ENCODE measurements at places on chromosomes 6 and 20.

DNA sequence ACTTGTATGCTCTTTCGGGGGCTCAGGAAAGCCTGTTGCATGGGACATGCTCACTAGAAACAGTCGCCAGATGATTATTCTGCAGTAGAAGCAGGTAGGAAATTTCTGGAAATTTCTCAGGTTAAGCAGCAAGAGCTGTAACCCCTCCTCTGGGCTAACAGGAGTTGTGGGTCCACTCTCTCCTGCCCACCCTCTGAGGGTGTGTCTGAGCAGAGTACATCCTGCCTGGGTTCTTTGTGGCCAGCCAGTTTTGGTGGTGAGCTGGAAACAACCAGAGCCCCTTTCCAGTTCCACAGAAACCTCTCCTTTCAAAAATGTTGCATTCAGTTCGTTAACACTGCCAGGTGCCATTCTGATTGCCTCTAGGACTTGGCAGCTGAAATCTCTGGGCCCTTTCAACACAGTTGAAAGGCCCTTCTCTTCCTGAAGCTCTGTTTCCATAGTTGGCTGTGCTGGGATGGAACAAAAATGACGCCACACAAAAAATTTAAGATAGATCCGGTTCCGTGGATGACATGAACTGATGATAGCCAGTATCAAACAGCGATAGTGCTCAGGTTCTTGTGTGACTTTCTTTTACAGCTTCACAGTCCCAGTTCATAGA lies 38.5 kb downstream of the PLCG1 start:
- no peak for DNase-seq

DNA sequence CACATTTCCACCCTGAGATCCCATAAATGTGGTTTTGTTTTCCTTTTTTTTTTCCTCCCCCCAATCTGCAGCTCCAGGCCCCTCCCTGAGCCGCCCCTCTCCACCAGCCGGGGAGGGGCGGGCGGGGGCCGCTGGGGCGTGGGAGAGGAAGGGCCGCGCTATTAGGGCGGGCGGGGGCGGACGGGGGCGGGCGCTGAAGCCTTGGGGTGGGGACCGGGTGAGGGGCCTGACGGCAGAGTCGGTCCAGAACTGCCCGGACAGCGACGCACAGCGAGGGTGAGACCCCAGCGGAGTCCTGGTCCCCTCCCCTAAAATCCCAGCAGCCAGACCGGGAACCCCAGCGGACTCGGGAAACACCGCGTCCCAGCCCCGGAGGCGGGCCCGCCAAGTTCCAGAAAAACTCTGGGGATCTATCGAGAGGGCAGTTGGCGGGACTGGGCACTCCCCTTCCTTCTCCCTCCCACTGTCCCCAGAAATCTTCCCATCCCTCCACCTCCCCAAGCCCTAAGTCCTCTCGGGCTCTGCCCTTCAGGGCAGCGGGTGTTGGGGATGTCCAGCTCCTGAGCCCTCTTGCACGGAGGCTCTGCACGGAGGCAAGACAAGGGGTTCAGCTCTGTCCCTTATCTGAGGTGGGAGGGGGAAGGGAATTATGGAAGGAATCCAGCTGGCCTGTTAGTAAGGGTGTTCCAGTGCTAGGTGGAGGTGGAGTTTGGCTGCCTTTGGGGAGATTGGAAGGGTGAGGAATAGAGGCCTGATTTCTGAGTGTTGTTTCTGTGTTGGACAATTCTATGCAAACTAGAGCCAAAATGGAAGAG lies at the start of gene PRICKLE4:
PRICKLE4 (plus strand) TSS at position 232 of the 815 bp plus-strand sequence. CDS start 2,692 bp downstream, outside the sequence.
- no peak for DNase-seq

- no peak for DNase-seq
Observed at GRCh38 chr6:87922947-87923330, 124.7 kb upstream of the SPACA1 start.

DNA sequence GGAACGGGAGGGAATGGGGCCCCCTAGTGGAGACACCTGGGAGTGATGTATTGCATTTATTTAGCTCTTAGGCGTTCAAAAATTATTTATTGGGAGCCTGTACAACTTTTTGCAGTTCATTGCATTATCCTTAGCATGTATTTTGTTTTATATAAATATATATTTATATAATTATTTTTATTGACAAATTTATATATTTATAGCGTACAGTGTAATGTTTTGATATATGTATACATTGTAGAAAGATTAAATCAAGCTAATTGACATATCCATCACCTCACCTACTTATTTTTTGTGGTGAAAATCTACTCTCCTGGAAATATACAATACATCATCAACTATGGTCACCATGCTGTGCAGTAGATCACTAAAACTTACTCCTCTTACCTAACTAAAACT lies 975 bp downstream of the SIRT5 start:
- no peak for DNase-seq

DNA sequence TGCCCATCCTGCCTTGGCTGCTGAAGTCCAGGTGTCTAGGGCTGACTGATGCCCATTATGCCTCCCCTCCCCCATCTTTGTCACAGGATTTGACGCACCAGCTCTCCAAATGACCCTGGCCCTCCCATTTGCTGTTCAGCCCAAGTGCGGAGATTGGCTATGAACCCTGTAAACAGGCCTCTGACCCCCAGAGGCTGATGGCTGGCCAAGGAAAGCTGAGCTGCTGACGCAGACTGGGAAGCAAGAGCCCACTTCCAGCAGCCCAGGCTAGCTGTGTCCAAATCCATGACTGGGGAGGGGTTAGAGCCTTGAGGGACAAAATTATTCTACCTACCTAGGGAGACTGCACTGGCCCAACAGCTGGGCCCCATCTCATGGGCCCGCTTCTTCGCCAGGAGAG lies 797 bp upstream of the GNRH2 start:
- no peak for DNase-seq

- no peak for DNase-seq
Observed at GRCh38 chr20:23365390-23366165, 3.6 kb downstream of the GZF1 start.

DNA sequence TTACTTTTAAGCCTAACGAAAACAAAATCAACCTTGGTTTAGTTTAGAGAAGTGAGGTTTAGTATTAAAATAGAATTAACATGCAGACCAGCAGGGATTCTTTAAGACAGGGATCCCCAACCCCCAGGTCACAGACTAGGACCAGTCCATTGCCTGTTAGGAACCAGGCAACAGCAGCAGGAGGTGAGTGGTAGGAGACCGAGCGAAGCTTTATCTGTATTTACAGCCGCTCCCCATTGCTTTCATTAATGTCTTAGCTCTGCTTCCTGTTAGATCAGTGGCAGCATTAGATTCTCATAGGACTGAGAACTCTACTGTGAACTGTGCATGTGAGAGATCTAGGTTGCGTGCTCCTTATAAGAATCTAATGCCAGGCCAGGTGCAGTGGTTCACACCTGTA lies 225.9 kb downstream of the NKAIN2 start:
- DNase-seq, result no peak

GRCh38 chr6:64280569-64280968 lies 645.0 kb downstream of the PHF3 start:
- DNase-seq, result no peak

- DNase-seq, result no peak
Observed at GRCh38 chr20:32806356-32806755, 13.4 kb upstream of the MAPRE1 start.

- no peak for DNase-seq
Observed at GRCh38 chr20:19416627-19417026, 204.2 kb downstream of the SLC24A3 start.

- DNase-seq, result no peak
Observed at GRCh38 chr6:14573703-14574290, 456.2 kb downstream of the CD83 start.

- no peak for DNase-seq
Observed at GRCh38 chr20:19783966-19784401, 25.9 kb downstream of the RIN2 start.

DNA sequence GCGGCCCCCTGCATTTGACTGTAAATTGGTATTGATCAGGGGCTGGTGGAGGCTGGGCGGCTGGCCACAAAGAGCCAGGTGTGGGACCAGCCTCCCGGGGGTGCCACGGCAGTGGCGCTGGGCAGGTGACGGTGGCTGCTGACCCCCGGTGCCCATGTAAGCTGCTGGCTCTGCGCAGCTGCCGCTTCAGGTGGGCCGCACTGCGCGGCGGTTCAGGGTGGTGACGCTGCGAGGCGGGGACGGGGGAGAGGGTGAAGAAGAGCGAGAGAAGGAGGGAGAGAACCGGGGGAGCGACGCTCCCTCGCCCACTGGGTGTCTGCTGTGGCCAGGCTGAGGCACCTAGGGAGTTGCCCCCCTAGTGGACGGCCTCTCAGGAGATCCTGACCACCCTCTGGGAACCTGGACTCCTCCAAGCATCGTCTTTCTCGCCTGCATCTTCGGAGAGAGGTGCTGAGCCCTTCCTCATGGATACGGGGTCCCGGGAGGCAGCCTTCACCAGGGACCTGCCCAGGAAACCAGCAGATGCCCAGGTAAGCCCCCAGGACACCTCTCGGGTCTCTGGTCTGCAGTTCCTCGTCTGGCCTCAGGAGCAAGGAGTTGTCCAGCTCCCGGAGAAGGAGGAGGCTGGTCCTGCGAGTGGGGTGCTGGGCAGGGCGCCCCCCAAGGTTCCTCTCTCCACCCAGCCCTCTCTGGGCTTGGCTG lies 77.5 kb upstream of the GATA5 start:
- DNase-seq, result no peak

DNA sequence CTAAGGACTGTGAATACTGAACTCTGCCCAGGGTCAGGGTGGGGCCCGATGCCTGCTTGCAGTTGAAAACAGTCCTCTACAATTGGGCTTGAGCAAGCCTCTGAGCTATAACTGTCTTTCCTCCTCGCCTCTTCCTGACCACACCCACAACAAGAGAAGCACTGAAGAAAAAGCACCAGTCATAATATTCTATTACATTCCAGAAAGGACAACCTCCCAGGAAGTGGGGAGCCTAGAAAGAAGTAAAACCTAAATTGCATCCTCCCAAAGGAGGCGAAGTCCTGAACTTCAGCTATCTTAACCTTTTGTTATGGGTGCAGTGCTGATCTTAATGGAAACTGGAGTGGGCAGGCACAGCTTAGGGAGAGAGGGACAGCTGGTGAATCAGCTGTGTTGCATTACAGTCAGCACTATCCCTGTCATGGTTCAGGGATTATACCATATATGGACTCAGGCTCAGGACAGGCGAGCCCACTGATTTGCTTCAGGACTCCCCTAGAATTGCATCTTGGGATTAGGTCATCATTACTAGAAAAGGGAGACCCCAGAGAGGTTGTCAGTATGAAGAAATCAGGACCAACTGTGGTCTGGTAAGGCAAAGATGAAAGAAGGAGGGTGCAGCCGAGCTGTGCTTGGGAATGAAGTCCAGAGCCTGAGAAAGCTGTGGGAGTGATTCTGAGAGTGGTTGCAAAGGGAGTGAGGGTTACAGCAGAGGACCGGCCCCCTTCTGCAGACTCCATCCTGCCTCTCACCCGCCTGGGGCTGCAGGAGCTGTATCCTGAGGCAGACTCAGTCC lies 18.3 kb upstream of the TRAM2 start:
- DNase-seq, result no peak

DNA sequence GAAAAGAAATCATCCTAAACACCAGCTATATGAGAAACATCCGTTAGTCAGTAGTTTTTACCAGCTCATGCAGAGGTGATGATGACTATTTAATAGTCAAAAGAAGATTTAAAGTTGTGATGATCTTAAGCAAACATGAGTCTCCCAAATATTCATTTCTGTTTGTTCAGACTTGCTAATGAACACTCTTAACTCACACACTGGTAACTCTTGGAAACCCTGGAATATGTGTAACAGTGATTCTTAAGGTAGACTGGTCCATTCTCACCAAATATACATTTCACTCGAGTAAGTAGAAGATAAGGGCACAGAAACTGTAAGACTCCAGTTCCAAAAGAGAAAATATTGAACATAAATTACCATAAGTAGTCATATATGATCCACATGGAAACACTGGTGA lies 29.1 kb downstream of the RSPO3 start:
- DNase-seq, result no peak

DNA sequence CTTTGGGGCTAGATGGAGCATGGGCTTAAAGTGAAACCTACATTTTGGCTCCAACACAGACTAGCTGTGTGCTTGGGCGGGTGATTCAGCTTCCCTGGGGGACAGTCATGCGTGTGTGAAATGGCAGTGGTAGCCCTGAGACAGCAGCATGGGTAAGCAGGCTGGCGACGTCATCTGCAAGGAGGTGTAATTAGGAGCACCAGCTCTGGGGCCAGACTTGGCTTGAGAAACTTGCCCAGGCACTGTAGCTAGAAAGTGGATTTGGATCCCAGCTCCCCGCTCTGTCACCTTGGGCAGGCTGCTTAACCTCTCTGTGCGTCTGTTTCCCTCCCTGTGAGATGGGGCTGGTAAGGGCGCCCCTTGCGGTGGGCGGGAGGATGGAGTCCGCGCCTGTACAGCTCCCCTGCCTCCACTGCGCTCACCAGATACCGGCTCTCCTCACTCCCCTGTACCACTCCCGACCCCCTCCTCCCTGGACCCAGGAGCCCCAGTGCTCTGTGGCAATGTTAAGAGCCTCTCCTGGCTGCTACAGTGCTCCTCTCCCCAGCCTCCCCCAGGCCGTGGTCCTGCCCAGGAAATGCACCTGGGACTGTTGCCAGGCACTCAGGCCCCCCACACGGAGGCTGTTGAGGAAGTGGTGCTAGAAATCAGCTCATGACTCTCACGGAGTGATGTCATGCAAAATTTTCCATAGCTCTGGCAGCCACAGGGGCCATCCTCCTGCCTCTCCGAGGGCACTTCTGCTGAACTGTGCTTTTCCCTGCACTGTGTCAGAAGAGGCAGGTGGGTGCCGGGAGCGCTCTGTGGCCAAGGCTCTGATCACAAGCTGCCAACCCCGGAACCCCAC lies 44.6 kb downstream of the SYNJ2 start:
- peak; percentile 69 for DNase-seq

DNA sequence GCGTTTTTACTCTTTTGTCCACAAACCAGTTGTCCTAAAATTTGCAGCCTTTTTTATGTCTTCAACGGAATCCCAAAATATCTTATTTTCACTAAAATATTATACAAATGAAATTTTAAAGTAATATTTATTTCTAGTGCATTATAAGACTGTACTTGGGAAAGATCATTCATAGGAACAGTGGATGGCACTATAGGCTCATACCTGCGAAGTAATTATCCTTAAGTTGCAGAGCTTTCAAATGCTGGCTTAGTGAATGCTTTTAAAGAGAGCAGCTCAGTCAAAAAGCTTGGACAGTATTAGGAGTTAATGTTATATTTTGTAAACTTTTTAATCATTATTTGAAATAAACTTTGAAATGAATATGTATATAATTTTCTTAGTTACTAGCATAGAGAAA lies 254.9 kb downstream of the CDKAL1 start:
- no peak for DNase-seq

DNA sequence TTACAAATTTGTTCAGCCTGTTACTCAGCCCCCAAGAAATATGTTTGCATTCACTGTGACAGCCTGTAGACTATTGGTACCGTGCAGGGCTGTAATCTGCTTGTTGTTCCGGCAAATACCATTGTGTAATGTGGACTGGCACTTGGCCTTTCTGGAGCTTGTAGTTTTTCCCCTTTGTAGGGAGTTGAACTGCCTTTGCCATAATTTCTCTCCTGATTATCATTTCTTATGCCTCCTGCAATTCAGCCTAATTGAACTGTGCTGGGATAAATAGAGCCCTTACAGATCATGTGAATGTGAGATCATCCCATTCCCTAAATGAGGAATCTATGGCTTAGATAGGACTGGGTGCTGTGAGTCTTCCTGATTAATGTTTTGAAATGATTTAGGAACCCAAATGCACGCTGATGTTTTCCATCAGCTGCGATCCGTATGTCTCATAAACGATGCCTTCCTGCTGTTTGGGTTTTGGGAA lies 185.1 kb downstream of the JARID2 start:
- no peak for DNase-seq

- DNase-seq, result no peak
Observed at GRCh38 chr6:27121640-27122039, 125.9 kb upstream of the PRSS16 start.
